COLO829 (cell line): ENCODE measurements at places on chromosomes 13 and 19.

DNA sequence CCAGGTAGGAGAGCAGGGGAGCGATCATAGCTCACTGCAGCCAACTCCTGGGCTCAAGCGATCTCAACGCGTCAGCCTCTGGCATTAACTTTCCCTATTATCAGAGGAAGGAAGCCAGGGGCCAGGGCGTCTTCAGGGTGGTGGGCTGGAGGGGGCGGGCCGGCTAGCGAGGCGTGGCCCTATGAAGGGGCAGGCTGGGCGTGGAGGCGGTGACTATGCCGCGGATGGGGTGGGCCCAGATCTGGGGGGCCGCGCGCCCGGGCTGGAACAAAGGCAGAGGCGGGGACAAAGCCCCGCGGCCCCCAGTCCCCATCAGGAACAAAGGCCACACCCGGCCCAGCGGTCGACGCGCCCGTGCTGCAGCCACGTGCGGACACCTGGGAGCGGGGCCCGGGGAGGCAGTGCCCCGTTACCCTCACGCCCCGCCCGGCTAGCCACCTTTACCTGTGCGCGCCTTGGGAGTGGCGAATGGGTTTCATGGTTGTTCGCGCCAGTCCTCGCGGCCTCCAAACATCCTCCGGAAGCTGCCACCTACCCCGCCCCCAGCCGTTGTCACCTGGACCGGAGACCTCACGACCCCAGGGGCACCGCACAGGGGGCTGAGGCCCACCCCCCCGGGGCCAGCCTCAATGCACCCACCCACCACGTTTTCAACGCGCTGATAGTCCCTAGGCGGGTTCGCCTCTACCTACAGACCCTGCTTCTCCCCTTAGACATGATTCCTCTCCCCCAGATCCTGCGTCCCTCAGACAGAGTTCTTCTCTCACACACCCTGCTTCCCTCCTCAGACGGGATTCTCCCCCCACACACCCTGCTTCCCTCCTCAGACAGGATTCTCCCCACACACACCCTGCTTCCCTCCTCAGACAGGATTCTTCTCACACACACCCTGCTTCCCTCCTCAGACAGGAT is 5.4 kb upstream of the TRIM28 start:
- no peak for DNase-seq

DNA sequence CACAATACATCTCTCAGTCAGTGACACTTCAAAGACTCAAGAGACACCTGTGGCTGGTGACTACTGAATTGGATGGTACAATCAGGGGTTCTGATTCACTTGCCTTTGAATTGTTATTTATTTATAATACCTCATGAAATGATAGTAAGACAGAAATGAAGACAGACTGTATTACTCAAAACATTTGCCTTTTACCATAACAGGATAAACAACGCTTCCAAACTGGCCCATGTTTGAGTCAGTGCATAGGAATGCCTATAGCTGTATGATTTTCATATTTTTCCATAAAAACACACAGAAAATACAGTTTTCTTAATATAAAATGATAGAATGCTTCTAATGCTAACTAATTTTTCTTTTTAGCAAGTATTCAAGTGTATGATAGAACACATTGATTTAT is 59.5 kb upstream of the FGF14 start:
- no peak for DNase-seq

DNA sequence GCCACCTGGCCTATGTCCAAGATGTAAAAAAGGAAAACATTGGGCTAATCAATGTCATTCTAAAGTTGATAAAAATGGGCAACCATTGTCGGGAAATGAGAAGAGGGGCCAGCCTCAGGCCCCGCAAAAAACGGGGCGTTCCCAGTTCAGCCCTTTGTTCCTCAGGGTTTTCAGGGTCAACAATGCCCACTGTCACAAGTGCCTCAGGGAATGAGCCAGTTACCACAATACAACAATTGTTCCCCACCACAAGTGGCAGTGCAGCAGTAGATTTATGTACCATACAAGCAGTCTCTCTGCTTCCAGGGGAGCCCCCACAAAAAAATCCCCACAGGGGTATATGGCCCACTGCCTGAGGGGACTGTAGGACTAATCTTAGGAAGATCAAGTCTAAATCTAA is 112.5 kb downstream of the ZNF486 start:
- DNase-seq = no peak

DNA sequence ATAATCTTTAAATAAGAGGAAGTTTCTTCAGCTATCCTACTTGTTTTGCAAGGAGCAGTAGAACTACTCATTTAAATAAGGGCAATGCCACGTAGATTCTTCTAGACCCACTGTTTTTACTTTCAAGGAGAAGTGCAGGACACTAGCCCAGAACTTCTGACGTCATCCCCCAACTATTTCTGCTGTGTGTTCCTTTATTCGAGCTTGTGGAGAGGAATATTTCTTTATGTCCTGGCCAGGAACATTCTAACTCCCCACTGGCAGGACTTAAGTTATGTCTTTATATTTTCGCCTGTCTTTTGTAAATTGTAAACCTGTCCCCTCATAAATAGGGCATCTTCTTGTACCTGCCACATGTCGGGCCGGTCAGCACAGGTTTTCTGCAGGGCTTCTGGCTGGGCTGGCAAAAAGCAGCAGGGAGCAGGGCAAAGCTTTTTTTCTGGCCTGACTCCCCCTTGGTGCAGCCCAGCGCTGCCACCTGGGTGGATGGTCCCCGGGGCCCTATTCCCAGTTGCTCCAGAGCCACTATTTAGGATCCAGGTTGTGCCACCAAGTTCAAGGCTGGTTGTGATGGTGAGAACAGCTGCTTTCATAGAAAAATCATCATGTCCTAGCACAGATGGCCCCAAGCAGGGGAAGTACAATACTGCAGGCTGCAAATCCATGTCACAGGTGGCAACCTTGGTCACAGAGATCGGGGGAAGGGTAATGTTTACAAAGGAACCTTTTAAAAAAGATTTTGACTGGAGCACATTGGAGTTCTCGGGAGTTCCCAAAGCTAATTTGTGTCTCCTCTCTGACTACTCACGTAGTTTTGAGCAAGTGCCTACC is 1.8 kb downstream of the MBNL2 start:
- no peak for DNase-seq

DNA sequence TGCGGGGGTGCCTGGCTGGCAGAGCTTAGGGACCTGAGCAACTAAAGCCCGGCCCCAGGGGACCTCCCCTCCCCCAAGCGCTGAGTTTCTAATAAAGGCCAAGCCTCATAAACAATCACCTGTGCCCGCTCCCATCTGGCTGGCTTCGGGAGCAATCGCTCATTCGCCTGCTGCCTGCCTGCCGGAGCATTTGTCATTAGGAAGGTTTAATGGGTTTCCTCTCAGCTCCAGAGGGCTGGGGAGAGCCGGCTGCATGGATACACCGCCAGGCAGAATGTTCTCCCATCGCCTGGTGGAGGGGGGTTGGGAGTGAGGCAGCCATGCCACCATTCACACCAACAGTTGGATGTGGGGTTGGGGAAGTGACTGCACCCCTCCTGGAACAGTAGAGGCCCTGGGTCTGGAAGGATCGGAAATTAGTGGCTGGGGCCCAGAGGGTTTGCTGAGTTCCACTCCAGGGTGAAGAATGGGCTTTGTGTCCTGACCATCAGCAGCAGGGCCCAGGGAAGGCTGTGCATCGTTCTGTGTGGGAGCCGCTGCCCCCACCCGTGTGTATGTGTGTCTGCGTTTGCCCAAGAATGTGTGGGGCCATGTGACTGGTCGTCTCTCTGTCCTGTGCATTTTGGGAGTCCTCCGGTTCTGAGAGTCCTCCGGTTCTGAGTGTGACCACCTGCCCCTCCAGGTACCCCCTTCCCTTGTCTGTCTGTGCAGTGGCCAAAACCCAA is 15.3 kb downstream of the PIN1 start:
- DNase-seq = no peak

GRCh38 chr19:44759083-44759804 is 10.7 kb downstream of the BCL3 start:
- DNase-seq = no peak

GRCh38 chr13:40375489-40376171 is 290.8 kb downstream of the FOXO1 start:
- DNase-seq = no peak

GRCh38 chr13:80428349-80429096 is 87.6 kb upstream of the SPRY2 start:
- no peak for DNase-seq

DNA sequence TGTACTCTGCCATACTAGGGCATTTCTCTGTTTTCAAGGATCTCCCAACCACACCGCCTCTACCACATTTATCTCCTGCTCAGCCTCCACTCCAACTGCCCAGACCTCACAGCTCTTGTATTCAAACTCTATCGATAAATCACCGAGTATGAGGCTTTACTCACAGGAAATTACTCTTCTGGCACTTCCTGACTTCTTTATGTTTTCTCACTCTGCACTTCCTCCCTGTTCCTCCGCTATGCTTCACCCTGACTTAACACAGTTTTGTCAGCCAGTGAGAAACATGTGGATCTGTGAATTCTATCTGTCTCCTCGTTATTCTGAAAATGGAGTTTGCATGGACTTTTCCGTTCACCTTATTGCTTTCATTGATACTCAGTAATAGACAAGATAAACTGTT is 2.6 kb upstream of the CARD8 start:
- no peak for DNase-seq

DNA sequence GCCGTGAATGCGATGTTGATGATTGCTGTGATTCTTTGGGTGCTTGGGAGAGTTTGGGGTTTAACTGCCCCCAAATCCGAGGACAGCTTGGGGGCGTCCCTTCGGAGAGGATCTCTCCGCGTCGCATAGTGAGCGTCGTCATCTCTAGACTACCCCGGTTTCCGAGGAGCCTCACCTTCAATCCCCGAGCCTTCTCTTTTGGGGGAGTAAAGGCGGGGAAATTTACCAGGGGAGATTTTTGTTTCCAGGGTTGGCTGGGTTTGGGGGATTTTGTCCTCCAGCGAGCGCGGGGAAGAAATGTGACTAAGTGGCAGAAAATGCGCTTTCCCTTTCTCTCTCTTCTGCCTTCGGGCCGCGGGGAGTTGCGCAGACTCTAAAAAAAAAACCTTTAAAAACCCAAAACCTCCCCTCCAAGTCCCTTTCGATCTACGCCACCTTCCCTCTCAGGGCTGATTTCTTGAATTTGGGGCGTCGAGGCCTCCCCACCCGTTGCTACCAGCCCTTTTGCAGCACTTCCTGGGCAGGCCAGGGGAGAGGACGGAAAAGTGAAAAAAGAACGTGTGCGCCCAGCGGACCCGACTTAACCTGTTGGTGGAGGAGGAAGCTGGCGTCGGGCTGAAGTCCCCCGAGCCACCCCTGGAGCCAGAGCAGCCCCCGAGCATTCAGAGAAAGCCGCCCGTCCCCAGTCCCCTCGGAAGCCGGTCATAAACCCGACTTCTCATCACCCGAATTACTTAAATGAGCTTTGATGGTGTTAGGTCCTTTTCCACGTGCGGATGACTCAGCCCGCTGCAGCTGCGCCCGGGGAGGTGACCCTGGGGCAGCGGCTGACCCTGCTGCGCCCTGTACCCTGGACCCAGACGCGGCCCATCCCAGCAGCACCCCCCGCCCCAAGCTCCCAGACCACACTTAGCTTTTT is 17.7 kb downstream of the NFIX start:
- DNase-seq = peak; percentile 50

GRCh38 chr13:103351035-103351828 is 285.0 kb upstream of the SLC10A2 start:
- DNase-seq = no peak

DNA sequence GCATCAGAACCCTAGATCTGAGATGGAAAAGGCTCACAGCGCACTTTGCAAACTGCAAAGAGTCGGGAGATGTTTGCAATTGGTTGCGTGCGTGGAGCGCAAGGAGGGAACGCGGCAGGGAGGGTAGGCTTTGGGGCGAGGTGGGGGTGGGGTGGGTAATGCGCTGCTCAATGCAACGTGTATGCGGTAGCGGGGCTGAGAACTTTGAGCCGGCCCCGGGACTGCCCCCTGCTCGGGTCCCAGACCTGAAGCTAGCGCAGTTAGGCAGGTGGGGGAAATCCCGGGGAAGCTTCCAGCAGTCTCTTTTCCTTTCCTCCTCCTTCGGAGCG is 971 bp downstream of the FOSB start:
- DNase-seq = no peak

- DNase-seq = peak; percentile 58
Observed at GRCh38 chr13:19984430-19985218, 26.1 kb downstream of the ZMYM2 start.

GRCh38 chr13:43478211-43478610 is 308.6 kb downstream of the ENOX1 start:
- no peak for DNase-seq

- no peak for DNase-seq
Observed at GRCh38 chr13:101013245-101013644, 338.6 kb upstream of the TMTC4 start.

DNA sequence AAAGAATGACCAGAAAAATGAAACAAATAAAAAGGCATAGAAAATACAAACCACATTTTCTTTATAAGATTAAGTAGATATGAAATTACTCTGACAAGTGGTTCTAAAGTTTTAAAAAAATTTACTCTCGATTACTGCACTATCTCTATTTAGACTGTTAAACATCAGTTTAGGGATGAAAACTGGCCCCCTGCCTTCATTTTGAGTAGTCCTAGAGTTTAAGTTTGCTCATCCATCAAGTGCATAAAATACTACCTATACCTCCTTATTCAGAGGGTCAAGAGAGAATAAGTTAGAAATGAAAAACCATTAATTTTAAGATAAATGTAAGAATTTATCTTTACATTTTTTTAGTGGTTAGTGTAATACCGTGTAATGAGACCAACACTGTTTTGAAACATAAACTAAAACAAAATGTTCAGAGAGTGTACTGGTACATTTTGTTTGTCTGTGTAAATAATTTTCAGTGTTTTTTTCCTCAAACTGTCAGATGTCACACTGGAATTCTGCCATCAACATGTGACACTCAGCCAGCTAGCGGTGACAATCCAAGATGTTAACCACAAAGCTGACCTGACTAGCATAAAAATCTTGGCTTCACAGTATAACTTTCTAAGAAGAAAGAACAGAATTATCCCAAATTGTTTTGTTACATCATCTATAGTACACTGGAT is 184.8 kb upstream of the PCDH20 start:
- no peak for DNase-seq

DNA sequence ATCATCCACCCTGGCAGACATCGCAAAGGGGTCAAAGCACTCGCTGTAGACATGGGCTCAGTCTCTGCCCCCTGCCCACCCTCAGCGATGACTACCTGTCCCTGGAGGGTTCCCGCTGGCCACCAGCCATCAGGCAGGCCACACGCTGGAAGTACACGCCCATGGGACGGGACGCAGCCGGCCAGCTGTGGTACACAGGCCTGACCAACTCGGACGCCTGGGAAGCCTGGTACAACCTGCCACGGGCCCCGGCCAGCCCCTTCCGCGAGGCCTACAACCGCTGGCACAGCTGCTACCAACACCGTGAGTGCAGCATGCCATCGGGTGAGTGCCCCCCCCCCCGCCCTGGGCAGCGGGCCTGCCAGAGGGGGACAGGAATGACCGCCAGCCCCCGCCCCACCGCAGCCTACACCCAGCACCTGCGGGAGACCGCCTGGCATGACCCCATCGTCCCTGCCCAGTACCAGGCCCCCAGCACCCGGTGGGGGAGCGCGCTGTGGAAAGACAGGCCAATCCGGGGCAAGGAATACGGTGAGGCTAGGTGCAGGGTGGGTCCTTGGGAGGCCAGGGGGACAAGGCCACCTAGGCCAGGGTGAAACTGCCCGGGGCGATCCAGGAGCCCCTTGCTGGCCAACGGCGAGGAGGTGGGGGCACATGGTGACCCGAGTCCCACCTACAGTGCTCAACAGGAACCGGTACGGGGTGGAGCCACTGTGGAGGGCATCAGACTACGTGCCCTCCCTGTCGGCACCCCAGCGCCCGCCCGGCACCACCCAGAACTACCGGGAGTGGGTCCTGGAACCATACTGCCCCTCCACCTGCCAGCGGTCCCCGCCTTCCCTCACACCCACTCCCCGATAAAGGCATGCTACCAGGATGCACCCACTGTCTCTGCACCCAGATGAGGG is 4.4 kb downstream of the TEKTIP1 start:
- no peak for DNase-seq
